CD14-positive monocyte (primary cell): ENCODE measurements at places on chromosomes 5 and 9. TPM values are rescaled to one million over a fixed set of nuclear protein-coding genes. Genes with fewer than 3 reads are reported as not detected.

DNA sequence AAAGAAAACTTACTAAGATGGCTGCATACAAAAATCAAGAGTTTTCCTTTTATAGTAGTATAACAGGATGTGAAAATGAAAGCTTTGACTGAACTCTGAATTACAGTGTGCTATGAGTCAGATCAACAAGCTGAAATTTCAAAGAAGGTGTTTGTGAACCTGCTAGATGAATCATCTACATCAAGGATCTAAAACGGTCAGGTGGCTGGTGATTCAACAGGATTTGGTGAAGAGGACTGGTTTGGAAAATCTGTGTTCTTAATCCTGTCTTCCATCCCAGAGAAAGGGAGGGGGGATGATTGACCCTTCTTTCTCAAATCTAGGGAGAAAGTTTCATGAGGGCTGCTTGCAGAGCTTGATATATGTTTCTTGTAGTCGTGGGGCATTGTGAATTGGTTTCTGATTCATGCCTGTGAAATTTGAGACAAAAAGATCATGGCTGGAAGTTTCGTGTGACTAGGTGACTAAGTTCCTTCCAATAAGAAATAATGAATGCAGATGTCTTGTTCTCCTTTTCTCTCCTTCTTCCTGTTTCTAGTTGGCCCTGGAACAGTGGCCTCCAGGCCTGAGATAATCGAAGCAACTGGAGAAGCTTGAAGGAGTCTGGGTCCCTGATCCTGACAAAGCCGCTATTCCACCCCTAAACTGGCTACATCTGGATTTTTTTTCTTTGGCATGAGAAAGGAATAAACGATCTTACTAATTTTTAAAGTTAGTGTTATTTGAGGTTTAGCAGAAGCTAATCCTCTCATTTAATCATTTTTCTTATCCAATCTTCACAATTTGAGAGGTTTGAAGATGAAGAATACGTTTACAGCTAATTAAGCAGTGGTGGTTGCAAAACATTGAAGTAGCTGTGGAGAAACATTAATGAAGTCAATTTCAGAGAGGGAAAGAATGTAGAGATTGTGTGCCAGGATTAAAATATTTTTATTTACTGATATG is 67.2 kb downstream of the MRPS30 start:
- no peak for DNase-seq

DNA sequence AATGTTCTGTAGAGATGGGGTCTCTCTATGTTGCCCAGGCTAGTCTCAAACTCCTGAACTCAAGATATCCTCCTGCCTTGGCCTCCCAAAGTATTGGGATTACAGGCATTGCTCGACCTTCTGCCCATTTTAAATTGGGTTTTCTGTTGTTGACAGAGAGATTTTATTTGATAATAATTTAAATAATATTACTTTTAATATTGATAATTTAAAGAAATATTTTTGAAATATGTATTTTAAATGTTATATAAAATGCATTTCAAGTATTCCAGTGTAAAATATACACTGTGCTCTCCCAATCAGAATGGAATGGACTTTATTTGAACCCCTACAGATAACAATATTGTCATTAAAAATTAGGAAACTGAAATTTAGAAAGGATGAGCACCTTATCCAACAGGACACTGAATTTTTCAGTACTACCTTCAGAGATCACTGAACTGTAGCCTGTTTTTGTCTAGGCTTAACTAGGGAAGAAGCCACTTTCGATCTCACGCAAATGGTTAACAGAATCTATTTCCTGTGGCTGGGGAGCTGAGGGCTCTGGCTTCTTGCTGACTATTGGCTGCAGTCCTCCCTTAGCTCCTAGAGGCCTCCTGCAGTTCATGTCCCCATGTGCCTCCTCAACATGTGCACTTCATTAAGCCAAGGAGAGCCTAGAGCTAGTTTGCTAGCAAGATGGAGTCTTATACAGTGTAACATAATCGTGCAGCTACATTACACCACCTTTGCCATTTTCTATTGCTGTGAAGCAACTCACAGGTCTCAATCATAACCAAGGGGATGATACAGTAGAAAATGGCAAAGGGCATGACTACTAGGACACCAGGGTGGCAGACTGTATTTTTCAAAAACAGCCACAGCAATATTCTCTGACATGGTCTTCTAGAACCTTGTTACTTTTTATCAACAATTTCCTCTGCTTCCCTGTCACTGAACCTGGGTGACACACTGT is 150.0 kb downstream of the CDC42SE2 start:
- no peak for DNase-seq

- no peak for DNase-seq
Measured at GRCh38 chr9:109791003-109791677, 11.1 kb downstream of the PALM2AKAP2 start.

DNA sequence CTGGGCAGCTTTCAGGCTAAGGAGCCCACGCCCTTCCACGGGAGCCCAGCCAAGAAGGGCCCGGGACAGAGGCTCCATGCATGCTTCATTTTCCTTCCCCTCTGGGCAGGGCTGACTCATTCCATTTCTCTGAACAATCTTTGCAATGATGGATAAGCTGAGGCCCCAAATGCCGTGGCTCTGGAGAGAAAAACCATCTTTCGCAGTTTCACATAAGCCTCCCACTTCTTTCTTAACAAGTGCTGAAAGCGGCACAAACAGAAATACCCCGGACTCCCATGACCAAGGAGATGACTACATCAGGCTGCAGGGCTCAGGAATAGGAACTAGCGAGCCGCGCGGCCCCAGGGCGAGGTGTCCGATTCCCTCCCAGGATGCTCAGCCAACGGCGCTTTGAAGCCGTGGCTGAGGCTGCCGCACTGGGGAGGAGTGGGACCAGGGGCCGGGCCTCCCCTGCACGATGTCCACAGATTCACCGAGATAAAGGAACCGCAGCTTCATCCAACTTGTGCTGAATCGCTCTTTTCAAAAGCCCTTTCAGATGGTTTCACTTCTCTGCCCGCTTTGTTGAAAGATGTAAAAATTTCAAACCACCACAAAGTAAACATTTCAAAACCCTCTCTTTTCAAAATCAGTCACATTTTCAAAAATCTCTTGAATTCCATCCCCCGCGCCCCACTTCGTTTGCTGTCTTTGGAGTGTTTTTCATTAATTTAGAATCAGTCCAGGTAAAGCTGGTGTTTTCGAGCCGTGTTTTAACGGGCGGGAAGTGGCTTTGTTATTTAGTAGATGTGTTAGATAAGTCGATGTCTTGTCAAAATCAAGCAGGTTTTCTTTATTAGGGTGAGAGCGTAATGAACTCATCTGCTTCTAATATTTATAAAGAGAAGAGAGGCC is 96.5 kb upstream of the LMX1B start:
- peak; percentile 75 for DNase-seq

GRCh38 chr9:113632776-113633590 is 169.5 kb downstream of the RGS3 start:
- DNase-seq: peak; percentile 58

DNA sequence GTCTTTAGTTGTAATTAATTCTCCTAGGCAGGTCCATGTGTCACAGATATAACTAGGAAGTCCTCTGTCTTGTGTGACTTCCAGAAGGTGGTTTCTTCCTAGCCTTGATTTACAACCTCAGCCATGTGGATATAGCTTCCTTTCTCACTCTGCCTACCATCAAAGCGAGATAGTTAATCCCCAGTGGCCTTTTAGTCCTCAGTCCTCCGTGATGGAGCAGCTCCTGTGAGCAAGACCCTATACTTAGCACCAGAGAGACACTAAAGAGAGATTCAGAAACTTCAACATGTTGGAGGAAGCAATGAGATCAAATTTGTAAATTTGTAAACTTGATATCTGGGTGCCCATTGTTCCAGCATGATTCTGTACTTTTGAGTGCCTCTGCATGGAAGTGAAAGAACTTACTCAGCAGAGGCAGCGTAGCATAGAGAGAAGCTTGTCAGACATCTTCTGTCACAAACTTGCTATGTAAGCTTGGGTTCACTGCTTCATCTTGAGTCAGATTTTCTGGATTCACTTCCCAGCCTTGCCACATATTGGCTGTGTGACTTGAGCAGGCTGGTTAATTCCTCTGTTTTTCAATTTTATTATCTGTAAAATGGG is 170.2 kb upstream of the NR3C1 start:
- peak; percentile 41 for DNase-seq

GRCh38 chr9:84271531-84271900 is 69.0 kb downstream of the SLC28A3 start:
- peak; percentile 25 for DNase-seq

- DNase-seq: no peak
Measured at GRCh38 chr9:120307599-120307998, 272.4 kb downstream of the CDK5RAP2 start.

DNA sequence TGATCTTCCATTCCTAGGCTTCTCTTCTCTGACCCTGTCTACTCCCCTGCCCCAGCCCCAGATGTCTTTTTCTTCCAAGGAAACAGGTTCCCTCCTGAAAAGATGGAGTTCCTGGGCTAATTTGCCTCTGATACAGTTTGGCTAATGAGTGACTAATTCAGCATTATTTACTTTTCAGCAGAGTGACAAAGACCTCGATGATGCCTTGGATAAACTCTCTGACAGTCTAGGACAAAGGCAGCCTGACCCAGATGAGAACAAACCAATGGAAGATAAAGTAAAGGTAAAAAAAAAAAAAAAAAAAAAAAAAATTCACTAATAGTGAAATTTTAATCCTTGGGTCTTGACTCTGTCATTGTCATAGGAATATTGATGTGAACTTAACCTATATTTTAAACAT is 42.7 kb downstream of the ERAP1 start:
- DNase-seq: no peak

PRSS3 gene
- polyA plus RNA-seq: not detected

GLDC gene
- not detected in 2 replicates for polyA plus RNA-seq

SHOC1 gene
- not detected in 2 replicates for polyA plus RNA-seq

CDO1 gene
- polyA plus RNA-seq: not detected

CYSTM1 gene
- polyA plus RNA-seq: 36.7 TPM
